ENCODE measurements at places on chromosomes 1 and 21.

DNA sequence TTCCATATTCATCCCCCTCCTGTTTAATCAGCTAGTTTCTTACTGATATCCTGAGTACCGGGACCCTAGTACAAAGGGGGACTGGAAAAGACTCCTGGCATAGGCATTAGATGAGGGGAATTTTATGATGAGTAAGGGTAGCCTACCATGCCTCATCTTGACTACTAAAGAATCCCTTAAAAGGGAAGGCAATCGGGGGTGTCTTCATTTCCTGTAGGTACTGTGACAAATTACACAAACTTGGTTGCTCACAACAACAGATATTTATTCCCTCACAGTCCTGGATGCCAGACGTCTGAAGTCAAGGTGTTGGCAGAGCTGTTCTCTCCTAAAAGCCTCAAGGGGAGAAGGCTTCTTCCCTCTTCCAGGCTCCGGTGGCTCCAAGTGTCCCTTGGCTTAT, 28.9 kb upstream of the RUNX1 start:
- DNase-seq, result no peak

- no peak for DNase-seq
These were observed 108.5 kb downstream of the CACHD1 start for GRCh38 chr1:64578270-64578973.

- DNase-seq, result no peak
These were observed 156.3 kb downstream of the DISP1 start for GRCh38 chr1:222971146-222971545.

- no peak for DNase-seq
These were observed 77.4 kb upstream of the KRTAP11-1 start for GRCh38 chr21:30958741-30959140.

DNA sequence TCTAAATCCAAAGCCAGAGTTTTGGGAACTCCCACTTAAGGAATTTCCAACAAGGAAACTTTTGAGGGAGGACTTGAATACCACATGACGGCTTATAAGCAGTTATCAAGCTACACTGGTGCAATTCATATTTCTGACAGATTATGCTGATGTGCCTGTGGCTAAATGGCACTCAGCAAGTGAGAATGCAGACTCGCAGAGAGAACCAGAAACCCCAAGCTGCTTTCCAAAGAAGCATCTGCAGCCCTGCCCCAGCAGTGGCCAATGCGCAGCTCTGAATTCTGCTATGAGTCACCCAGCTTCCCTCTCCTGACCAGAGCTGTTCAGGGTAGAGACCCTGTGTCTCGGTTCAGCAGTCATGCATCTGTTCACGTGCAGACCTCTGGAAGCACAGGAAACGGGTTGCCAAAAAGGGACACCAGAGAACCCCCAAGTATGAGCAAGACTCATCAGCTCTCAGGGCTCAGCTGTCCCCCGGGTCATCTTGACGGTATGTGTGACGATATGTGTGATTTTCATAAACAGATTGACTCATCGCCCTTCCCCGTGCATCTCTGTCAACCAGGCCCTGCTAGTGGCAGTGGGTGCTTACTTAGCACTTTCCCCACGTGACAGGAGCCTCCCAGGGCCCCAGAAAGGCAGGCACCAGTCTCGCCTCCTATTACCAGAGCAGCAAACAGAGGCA, 76.3 kb downstream of the ITPKB start:
- peak; percentile 85 for DNase-seq

DNA sequence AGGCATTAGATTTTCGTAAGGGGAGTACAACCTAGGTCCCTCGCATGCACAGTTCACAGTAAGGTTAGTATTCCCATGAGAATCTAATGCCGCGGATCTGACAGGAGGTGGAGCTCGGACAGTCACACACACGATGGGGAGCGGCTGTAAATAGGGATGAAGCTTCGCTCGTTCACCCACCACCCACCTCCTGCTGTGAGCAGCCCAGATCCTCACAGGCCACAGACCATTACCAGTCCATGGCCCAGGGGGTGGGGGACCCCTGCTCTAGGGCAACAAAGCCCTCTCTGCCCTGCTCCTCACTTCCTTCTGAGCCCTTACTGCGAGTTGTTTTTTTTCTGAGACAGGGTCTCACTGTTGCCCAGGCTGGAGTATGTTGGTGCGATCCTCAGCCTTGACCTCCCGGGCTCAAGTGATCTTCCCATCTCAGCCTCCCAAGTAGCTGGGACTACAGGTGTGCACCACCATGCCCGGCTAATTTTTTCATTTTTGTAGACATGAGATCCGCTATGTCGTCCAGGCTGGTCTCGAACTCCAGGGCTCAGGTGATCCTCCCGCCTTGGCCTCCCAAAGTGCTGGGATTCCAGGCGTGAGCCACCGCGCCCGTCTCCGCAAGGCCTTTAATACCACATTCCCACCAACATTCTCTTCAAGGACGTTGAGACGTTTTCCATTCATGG, 21.3 kb downstream of the TRPM2 start:
- no peak for DNase-seq

DNA sequence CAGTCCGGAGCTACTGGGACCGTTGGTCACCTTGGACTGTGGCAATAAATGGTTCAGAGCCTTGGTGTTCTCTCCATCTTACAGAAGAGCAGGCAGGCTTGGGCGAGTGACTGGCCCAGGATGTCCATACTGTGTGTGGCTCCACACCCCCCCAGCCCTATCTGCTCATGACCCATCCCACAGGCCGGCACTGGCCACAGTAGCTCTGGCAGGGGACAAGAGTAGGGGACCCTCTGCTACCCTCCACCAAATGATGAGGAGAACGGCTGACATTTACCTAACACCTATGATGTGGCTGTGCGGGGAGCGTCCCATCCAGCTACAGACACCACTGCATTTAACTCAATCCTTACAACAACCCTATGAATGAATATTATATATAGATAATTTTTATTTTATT, 13.3 kb downstream of the LDLRAD2 start:
- DNase-seq, result no peak

- no peak for DNase-seq
These were observed 180.4 kb downstream of the FGGY start for GRCh38 chr1:59477286-59477685.

- DNase-seq, result peak; percentile 27
These were observed 27.3 kb downstream of the CDCP2 start for GRCh38 chr1:54125386-54126070.

DNA sequence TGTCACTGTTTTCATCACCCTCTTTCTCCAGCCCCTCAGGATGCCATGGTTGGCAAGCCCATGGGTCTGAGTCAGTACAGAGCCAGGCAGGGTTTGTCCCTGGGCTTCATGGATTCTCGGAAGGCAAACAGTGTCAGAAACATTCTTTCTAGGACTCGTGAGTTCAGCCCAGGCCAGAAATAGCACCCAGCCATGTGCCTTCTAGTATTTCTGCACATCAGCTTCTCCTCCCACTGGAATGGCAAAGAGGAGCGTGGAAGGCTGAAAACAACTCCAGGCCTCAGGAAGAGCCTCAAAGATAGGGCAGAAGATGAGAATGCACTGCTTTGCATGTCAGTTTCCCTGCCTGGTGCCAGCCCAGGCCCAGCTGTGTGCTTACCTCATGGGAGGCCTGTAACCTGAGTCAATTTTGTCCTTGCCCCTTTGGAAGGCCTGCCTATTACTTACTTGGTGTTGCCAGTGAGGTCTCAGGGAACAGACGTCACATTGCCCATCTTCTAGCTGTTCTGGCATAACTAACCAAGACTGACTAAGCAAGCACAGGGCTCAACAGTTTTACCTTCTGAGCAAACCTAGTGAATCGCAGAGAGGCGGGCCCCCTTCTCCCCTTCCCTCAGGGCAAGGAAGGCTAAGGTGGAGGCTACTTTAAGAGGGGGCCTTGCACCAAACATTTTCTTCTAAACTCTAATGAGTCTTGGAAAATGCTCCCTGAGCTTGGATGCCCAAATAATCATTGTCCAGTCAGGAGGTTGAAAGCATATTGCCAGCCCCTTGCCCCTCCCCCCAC, 42.4 kb downstream of the GLUL start:
- DNase-seq, result no peak

GRCh38 chr1:162091681-162092524, 22.4 kb downstream of the NOS1AP start:
- no peak for DNase-seq

Measured in NCI-H446 (cell line).